ENCODE measurements at places on chromosomes 5 and 9.

GRCh38 chr9:133956520-133957076, 35.5 kb downstream of the VAV2 start:
- no peak for DNase-seq

DNA sequence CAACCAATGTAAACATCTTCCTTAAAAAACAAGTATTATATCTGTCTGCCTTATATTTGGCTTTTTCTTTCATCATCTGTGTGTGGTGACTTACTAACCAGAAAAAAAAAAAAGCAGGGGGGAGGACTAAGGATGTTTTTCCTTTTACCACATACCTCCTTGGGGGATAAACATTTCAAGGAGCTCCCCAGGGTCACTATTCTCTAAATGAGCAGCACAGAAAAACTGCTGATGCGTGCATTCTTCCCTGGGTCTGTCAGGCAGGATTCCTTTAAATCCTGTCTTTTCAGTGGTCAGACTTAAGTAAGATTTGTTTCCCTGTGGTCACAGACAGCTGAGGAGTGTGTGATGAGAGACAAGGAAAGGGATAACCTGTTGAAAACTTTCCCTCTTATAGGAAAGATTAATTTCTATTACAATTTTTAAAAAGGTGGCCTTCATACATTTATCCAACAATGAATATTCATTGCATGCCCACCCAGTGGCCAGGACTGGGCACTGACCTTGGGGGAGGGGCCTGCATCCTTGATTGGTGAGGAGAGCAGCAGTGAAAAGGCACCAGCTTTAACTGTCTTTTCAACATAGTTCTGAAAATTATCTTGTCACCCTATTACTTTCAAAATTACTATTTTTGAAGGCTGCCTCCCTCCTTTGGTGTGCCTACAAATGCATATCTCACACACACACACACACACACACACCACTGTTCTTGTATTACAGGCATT, 123.1 kb downstream of the TLE4 start:
- no peak for DNase-seq

- no peak for DNase-seq
Measured at GRCh38 chr9:110143950-110144545, 63.9 kb downstream of the C9orf152 start.

GRCh38 chr5:35050541-35051126, 2.9 kb upstream of the AGXT2 start:
- no peak for DNase-seq

DNA sequence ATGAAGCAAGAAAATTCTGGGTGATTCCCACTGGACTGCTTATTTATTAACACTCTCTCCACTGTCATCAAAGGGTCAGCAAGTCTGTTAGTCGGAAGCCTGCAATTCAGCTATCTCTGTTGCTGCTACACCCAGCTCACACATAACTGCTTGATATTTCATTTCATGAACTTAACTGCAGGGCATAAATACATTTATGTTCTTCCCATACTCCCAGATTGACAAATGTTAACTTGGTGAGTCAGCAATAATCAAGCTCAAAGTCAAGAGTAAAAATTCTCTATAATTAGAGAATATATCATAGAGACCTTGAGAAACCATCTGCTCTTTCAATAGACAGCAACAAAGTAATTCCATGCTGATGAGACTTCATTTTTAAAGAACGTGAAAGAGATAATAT, 198.8 kb downstream of the ADAMTS12 start:
- DNase-seq, result no peak

- no peak for DNase-seq
Measured at GRCh38 chr5:178301641-178302040, 69.0 kb upstream of the PHYKPL start.

DNA sequence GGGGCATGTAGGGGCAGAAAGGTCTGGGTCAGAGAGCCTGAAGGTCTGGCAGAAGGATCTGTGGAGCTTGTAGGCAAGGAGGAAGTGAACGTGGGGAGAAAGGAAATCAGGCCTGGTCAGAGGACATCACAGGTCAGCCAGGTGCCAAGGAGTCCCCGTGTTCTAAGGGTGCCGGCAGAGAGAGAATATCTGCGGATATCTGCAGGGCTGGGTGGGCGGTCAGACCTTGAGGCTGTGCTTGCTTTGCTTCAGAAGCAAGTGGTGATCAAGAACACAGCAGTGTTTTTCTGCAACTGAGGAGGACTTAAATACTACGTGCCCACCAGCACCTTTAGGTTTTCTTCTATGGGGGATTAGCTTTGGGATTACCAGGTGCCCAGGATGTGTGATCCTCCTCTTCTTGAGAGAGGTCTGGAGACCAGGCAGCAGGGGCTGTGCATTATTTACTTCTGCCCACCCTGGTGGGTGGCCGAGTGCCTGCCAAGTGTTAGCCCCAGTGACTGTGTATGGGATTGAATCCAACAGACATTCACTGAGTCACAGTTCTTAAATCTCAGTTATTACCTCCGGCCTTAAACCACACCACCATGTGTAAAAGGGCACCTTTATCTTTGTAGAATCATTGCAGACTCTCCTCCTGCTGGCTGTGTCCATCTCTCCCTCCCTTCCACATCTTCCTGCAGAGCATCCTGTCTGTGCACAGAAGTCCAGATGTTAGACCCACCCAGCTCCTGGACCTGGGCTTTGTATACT, 12.5 kb upstream of the SHB start:
- DNase-seq, result no peak

DNA sequence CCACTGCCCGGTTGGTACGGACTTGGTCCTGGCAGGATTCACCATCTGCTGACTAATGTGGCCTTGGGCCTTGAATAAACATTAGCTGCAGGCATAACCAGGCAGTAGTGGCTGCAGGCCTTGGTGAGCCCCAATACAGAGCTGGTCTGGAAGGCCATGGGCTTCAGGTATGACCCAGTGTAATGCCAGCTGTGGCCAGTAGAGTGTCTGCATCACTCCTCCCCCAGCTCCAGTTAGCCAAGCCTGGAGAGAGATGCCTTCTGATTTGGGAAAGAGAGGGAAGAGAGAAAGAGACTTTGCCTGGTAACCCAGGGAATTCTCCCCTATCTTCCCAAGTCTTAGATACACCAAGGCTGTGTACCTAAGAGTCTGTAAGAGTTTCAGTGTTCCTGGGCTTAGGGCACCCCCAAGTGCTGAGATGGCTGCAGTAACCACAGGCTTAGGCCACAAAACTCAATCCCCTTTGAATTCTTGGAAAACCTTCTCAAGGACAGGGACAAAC, 5.6 kb upstream of the C5 start:
- DNase-seq, result no peak

- no peak for DNase-seq
Measured at GRCh38 chr5:151004499-151004898, 15.9 kb upstream of the GPX3 start.

- DNase-seq, result no peak
Measured at GRCh38 chr5:175211956-175212756, 231.8 kb downstream of the DRD1 start.

DNA sequence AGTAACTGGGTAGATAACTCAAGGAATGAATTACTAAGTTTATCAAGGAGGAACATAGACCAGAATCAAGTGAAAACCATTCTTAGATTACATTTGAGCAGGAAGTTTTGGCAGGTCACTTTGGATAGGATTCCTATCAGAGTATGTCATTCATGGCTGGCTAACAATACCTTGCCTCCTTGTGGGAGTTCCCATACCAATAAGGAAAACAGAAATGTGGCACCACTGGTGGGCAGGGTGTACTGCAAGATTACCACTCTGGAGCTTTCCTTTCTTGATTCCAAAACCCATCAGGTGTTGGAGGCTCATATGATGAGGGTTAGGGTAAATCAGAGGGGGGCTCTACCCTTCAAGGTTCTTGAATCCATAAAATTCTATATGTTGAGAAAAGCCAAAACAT, 18.6 kb upstream of the SPATA31D1 start:
- DNase-seq, result no peak

DNA sequence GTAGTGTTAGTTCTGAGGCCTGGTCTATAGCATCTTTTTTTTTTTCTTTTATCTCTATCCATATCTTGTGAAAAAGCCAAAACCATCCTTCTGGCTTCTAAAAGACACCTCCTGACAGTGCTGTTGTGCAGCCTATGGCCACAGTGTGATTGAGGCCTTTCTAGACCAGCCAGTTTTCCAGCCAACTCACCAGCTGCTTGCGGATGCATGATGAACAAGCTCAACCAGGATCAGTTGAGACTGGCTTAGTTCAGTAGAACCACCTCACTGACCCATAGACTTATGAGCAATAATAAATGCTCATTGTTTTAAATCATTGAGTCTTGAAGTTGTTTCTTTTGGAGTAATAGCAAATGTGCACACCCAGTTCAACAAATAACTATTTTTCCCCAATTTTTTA, 296.9 kb downstream of the FAM170A start:
- DNase-seq, result no peak

GRCh38 chr5:112492291-112492690, 73.2 kb upstream of the EPB41L4A start:
- peak; percentile 84 for DNase-seq

GRCh38 chr9:19174127-19174912, 47.0 kb upstream of the PLIN2 start:
- DNase-seq, result peak; percentile 86

DNA sequence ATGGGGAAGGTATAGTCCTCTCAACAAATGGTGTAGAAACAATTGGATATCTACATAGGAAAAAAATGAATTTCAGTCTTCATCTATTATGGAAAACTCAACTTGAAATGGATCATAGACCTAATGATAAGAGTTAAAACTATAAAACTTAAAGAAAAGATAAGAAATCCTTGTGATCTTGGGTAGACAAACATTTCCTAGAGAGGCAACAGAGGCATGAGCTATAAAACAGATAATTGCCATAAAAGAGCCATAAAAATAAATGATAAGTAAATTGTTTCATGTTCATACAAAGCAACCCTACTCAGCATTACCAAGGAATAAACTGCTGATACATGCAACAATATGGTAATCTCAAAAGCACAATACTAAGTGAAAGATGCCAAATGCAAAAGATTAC, 76.2 kb downstream of the SNX18 start:
- no peak for DNase-seq

DNA sequence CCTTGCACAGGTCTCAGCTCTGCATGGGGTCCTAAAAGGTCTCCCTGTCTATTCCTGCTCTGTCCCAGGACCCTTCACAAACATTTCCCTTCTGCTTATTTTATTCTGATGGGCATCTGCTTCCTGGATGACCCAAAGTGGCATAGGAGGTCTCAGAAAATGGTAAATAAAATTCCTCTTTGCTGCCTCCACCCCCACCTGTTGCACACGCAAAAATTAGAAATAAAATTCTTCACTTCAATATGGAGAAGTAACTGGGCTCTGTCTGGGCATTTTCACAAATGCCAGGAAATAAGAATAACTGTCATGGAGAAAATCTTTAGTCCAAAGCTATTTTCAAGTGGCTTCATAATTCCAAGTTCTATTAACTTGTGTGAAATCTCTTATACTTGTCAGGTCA, 106.6 kb upstream of the MAP1B start:
- DNase-seq, result no peak

- DNase-seq, result no peak
Measured at GRCh38 chr5:174482607-174483024, 241.8 kb upstream of the MSX2 start.

GRCh38 chr5:80961376-80962281, 1.5 kb downstream of the RASGRF2 start:
- DNase-seq, result no peak

GRCh38 chr5:43553381-43553780, 3.5 kb downstream of the PAIP1 start:
- peak; percentile 60 for DNase-seq

- no peak for DNase-seq
Measured at GRCh38 chr5:42806701-42807262, 4.9 kb downstream of the SELENOP start.

DNA sequence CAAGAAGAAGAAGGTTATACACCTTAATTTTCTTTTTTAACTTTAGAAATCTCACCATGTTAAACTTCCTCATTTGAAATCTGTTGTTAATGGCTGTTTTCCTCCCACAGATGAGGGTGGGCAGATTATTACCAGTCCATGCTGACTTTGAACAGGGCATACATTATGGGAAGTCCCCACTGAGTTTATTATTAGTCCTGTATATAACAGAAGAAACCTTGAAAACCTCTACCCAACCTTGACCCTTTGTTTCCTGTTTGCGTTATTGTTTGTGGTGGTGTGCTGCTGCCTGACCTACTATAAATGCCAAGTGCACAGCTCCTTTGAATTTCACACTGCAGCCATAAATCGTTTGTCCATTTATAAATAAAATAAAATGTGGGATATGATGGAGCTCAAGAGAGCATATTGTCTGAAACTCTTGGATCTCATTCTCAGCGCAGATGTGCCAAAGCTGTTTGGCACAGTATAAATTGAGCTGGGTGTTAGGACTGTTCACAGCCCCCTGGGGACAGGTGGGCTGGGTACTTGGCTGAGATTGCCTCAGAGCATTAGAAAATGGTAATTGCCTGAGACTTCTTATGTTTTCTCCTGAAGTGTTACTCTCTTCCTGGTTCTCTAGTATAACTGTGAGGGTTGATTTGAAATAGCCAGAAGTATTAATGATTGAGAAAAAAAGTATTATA, 139.6 kb downstream of the SPATA31D1 start:
- DNase-seq, result no peak

GRCh38 chr9:121675381-121675780, 23.9 kb downstream of the DAB2IP start:
- DNase-seq, result no peak

GRCh38 chr9:94771096-94771495, 44.6 kb downstream of the AOPEP start:
- no peak for DNase-seq

GRCh38 chr9:123119566-123119965, 86.1 kb downstream of the GPR21 start:
- DNase-seq, result no peak

- no peak for DNase-seq
Measured at GRCh38 chr9:107922260-107922659, 432.7 kb upstream of the KLF4 start.

DNA sequence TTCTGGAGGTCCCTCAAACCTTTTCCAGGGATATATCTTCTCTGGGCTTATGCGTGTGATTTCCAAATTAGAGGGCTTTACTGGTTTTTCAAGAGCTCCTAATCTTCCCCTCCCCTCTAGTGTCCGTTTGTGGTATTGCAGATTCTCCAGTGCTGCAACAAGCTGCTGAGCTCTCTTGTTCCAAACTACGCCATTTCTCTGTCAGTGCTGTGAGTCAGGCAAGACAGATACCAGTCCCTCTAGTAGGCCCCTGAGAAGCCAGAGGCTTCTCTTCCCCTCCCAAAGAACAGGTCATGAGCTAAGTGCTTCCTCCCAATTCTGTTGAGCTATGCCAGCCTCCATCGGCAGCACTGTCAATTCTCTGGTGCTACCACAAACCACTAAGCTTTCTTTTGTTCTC, 149.5 kb downstream of the FANCC start:
- DNase-seq, result peak; percentile 86

DNA sequence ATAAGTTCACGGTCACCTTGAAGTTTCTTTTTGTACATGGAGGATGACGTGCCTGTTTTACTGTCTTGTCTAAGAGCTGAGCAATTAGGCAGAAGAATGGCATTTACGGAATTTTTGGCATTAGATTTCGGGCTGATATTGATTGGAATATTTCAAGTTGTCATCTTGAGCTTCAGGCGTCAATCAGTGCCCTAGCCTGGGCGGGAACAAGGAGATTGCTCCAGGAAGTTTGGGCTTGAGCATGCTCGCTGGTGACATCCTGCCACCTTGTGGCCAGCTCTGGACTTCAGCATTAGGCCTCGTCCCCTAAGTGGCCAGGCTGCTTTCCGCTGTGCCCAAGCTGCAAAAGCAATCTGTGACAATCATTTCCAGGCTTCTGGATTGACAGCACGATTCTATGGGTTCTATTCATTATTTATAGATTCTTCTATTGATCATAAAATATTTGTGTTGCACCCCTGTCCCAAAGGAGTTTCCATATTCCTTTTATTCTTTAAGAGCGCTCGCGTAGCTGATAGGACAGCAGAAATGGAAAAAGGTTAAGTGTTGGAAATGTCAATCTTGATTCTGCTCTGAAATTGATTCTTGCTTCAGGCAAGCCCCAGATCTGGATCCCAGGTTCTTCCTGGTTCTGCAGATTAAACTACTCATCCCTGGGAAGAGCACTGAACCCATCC, 79.3 kb downstream of the SLC28A3 start:
- peak; percentile 76 for DNase-seq
